ENCODE measurements at places on chromosomes 3 and 15.

DNA sequence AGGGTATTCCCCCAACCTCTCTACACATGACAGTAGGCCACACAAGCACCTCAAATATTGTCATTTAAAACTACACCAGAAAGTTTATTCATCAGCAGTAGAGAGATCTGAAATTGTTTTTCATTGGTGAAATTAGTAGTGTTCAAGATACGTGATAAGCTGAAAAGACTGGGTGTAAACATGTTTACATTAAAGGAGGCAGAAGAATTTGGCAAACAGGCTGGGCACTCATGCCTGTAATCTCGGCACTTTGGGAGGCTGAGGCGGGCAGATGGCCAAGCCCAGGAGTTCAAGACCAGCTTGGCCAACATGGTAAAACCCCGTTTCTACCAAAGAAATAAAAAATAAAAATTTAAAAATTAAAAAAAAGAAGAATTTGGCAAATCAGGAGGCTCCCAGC, 255.6 kb downstream of the FOXP1 start:
- DNase-seq = no peak

GRCh38 chr3:170431054-170431453, 12.4 kb downstream of the CLDN11 start:
- DNase-seq = no peak

DNA sequence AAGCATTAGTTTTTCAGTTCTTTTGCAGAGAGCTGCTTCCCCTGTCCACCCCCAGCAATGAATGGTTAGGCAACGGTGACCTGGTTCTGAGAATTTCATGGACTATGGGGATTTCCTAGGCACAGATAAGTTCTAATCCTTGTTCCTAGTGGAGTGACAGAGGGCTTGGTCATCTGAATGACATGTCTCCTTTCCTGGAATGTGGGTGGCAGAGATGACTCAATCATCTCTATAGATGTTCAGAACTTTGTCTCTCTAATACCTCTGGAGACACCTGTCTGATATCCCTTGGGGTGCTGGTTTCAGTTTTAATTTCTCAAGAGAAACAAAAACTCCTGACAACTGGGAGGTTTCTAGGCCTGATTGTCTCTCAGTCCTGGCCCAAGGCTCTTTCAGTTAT, 10.4 kb downstream of the PLA2G4E start:
- DNase-seq = no peak

- no peak for DNase-seq
These were observed 524.3 kb downstream of the GBE1 start for GRCh38 chr3:81237181-81237580.

- no peak for DNase-seq
These were observed 40.2 kb downstream of the TRANK1 start for GRCh38 chr3:36904641-36905040.

DNA sequence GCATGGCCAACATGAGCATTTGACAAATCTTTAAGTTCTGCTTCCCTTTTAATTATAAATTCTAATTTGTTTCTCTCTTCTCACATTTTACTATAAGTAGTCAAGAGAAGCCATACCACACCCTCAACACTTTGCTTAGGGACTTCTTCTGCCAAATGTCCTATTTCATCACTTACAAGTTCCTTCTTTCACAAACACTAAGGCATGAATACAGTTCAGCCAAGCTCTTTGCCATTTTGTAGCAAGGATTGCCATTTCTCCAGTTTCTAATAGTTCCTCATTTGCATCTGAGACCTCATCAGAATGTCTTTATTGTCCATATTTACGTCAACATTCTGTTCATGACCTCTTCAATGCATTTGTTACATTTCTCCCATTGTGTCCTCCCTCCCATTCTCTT, 29.4 kb downstream of the SLC22A14 start:
- no peak for DNase-seq

All from activated B cell treated with CpG ODN at 0.5 μM for 24 hours (primary cell).